ENCODE measurements at places on chromosomes 7 and 10.

DNA sequence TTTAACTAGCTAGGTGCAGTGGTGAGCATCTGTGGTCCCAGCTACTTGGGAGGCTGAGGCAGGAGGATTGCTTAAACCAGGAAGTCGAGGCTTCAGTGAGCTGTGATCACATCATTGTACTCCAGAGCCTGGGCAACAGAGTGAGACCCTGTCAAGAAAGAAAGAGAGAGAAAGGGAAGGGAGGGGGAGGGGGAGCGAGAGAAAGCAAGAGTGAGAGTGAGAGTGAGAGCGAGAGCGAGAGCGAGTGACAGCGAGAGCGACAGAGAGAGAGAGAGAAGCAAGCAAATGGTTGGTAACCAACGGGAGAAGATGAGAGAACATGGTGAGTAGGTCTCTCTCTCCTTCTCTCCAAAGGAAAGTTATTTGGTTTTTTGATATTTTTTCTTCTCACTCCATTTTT lies 69.8 kb upstream of the DGKI start:
- no peak for DNase-seq

GRCh38 chr7:149248777-149249176 lies 9.3 kb downstream of the ZNF212 start:
- DNase-seq = no peak

DNA sequence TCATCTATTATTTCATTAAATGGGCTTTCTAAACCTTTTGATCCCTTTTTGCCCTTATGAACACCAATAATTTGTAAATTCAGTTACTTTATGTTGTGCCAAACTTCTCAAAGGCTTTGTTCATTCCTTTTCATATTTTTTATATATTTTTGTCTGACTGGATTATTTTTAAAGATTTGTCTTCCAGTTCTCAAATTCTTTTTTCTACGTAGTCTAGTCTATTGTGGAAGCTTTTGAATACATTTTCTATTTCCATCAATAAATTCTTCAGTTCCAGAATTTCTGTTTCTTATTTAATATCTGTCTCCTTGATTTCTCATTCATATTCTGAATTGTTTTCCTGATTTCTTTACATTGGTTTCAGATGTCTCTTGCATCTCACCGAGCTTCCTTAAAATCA lies 108.2 kb downstream of the CTNNA3 start:
- DNase-seq = no peak

GRCh38 chr7:80611353-80611752 lies 27.1 kb upstream of the CD36 start:
- DNase-seq = no peak

- no peak for DNase-seq
Observed at GRCh38 chr10:100972904-100973535, 3.7 kb downstream of the SEMA4G start.

DNA sequence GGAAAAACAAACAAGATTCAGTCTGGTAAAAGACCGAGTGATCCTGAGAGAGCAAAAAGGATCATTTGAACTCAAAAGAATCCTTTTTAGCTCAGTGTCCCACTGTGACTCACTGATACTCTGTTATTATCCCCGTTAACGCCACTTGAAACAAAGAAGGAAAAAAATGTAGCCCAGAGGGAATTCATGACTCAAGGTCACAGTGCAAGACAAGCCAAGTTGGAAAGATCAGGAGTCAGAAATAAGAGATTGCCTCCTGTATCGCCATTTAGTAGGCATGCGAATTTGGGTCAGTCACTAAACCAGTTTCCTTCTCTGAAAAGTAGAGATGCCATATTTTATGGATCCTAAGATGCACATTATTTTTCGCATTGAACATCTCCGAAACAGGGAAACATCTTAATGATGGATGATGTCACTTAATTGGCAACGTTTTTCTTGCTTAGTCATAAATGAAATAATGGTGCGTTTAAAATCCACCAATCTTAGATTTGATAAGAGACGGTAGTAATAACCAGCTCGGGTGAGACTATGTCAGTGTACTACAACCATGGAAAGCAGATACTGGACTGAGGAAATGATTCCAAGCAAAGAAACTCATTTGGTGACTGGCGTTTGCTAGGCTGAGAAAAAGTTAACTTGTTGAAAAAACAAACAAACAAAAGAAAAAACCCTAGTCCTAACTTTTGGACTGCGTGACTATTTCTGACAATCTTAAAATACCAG lies 502.0 kb upstream of the CELF2 start:
- DNase-seq = no peak

DNA sequence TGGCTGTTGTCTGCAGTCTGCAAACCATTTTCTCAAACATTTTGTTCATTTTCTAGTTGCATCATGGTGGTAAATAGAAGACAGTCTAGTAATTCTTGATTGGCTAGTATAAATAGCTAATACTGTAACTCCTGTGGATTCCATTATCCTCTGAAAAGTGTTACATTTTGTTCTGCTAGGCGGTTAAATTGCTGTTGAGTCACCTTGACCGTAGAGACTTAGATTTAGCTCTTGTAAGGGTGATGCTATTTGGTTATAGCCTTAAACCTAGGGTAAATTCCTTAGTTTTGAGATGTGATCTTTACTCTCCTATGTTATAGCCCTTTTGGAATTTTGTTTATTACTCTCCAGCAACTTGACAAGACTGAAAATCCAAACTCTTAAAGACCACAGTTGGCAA lies 58.8 kb downstream of the SHOC2 start:
- DNase-seq = no peak

GRCh38 chr10:77837248-77837924 lies 89.2 kb downstream of the DLG5 start:
- DNase-seq = no peak

DNA sequence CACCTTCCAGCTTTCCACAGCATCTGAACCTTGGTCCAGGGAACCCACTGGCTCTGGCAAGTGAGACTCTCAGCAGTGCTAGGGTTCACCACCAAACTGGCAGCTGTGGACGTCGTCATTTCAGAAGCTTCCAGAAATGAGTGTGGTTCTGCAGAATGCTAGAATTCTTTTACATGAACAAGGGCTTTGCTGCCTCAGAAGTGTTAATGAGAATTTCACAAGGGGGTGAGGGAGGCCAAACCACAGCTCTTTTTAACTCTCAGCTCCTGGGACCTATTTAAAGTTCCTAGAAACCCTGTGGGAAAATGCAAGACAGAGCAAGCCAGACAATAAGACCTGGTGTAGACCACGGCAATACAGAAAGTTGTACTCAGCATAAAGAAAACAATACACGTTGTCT lies 129.3 kb upstream of the BET1 start:
- no peak for DNase-seq

GRCh38 chr7:111108000-111108399 lies 17.1 kb downstream of the LRRN3 start:
- no peak for DNase-seq

DNA sequence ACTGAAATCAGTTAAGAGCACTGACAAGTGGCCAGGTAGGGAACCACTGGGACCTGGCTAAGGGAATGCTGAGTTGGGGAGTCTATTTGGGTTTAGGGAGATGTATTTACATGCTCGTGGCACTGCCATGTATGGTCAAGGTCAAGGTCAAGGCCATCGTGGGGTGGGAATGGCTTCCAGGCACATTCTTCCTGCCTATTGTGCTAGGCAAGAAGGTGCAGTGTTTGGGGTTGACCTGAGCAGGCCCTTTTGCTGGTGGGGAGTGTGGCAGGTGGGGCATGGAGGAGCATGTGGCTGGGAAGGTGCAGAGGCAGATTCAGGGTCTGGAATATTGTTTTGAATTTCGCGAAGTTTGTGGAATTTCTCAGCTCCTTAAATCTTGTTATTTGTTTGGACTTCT lies 17.8 kb downstream of the FAM241B start:
- no peak for DNase-seq

DNA sequence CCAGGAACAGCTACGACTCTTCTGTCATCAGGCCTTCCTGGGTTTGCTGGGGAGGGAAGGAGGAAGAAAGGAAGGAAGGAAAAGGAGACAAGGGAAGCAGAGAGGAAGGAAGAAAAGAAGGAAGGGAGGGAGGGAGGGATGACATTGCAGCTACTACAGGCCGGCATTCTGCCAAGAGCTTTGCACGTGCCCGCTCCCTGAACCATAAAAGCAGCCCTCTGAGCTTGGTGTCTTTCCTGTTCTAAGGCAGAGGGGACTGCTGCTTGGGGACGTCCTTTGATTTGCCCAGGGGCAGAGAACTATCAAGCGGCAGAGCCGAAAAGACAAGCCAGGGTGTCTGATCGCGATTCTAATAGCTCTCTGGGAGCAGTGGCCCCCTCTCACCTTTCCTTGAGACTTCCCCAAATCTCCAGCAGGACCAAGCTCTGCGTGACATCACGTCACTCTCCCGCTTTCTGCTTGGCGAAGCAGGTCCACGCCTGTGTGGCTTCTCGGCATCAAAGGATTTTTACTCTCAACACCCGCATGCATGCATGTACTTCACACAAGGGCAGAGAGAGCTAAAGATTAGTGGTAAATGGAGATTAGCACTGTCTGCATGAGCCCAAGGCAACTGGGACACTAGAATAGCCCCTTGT lies 167.8 kb upstream of the AUTS2 start:
- no peak for DNase-seq
